ENCODE measurements at places on chromosomes 11 and 22.

DNA sequence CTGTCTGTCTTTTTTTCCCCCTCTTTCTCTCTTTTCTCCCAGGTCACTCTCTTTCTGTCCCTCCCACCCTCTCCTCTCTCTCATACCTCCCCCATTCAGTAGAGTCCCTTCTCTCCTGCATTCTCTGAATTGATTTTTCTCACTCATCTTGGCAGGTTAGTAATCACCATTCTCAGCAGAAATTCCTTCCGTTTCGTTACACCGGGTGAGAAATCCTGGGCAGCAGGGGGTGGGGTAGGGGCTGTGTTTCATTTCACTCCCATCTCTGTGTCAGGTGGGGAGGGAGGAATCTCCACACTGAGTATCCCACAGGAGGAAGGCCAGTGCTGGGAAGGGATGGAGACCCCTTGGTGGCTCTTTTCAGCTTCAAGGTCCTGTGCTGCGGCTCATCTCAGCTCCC lies 253.5 kb downstream of the MIAT start:
- no peaks in the 10 kb centered on the region for H3K27me3 ChIP-seq
- DNase-seq = no peak

DNA sequence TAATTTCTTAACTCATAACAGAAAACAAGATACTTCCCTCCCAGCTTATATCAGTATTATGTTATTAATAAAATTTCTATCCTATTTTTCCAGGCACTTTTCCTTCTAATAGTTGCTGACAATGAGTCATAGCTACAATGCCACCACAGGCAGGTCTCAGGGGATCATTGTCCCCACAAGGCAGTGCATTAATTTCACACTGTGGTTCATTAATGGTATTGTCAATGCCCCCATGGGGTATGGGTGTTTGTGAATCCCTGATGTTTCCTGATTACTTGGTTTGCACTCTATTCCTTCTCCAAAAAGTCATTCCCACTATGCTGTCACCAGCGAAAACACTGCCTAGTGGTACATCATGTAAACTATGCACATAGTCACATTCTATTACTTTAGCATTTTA lies 345.5 kb upstream of the CTSC start:
- H3K27ac ChIP-seq = no peak overlapping the region
- no peak overlapping the region for H3K4me3 ChIP-seq
- no peaks in the 10 kb centered on the region for H3K36me3 ChIP-seq
- no peak for DNase-seq

- H3K27me3 ChIP-seq = no peaks in the 10 kb centered on the region
- H3K36me3 ChIP-seq = no peaks in the 10 kb centered on the region
- H3K4me1 ChIP-seq = peaks cover 5% of the 10 kb centered on the region
- no peak for DNase-seq
- no peak overlapping the region for H3K27ac ChIP-seq
These were observed 62.2 kb downstream of the PARVA start for GRCh38 chr11:12439615-12440014.

GRCh38 chr11:44286268-44286880 lies 23.6 kb downstream of the ALX4 start:
- H3K27ac ChIP-seq = no peak overlapping the region
- DNase-seq = peak; percentile 92
- no peaks in the 10 kb centered on the region for H3K27me3 ChIP-seq
- H3K36me3 ChIP-seq = no peaks in the 10 kb centered on the region
- no peak overlapping the region for H3K4me3 ChIP-seq

All from Karpas-422 (cell line).